ENCODE measurements at places on chromosomes 4 and X. TPM values are rescaled to one million over a fixed set of nuclear protein-coding genes. Genes with fewer than 3 reads are reported as not detected.

The FAM156B gene
- total RNA-seq: 18.4 TPM

The ZFP92 gene
- 0.72 TPM for total RNA-seq

The TEX13B gene
- total RNA-seq: not detected

The AWAT2 gene
- not detected for total RNA-seq

The GAGE1 gene
- total RNA-seq: not detected

The TIMP1 gene
- 257 TPM for total RNA-seq

The AMBN gene
- total RNA-seq: not detected

The OPRPN gene
- total RNA-seq: not detected

The NXF2B gene
- total RNA-seq: not detected

The C4orf36 gene
- total RNA-seq: 1.3 TPM

The P2RY8 gene
- total RNA-seq: not detected

The PRR32 gene
- not detected for total RNA-seq

The ARHGAP24 gene
- 4.1 TPM for total RNA-seq

The SPANXB1 gene
- 2.5 TPM for total RNA-seq

The FANCB gene
- total RNA-seq: 2.7 TPM

The SERPINA7 gene
- not detected for total RNA-seq

The TRAM1L1 gene
- 0.45 TPM for total RNA-seq

The GLRA2 gene
- not detected for total RNA-seq

The MAGEA3 gene
- 2.8 TPM for total RNA-seq

The KLHL2 gene
- total RNA-seq: 16.0 TPM

The RTL3 gene
- total RNA-seq: 0.07 TPM

The CC2D2A gene
- total RNA-seq: 12.4 TPM

The SPRY1 gene
- total RNA-seq: 3.9 TPM

The TKTL2 gene
- total RNA-seq: not detected

The ITM2A gene
- total RNA-seq: 0.31 TPM

The USP9X gene
- total RNA-seq: 32.9 TPM

The SSX2 gene
- not detected for total RNA-seq

The P2RY10 gene
- total RNA-seq: not detected

The CTAG1A gene
- total RNA-seq: not detected

The KIT gene
- total RNA-seq: not detected

The CPEB2 gene
- total RNA-seq: 9.0 TPM

The TRIM61 gene
- not detected for total RNA-seq

The PCDH11X gene
- not detected for total RNA-seq

The LNX1 gene
- total RNA-seq: 0.04 TPM

Data from A549 treated with Mapracorat at 1 μM for 4 hours (cell line).